Pericardium fibroblast (primary cell): ENCODE measurements at places on chromosomes 16 and 17. TPM values are rescaled to one million over a fixed set of nuclear protein-coding genes. Genes with fewer than 3 reads are reported as not detected.

SLC5A10 gene
- total RNA-seq = not detected in 2 replicates

IL34 gene
- 0.23 and 0.68 TPM in 2 replicates for total RNA-seq

DHRS7C gene
- total RNA-seq = not detected in 2 replicates

XAF1 gene
- total RNA-seq = 9.8 and 14.6 TPM in 2 replicates

PRSS53 gene
- 0.58 and 1.2 TPM in 2 replicates for total RNA-seq

ARMC5 gene
- total RNA-seq = 10.0 and 16.2 TPM in 2 replicates

WWP2 gene
- 11.2 and 15.2 TPM in 2 replicates for total RNA-seq

FA2H gene
- not detected in 2 replicates for total RNA-seq

SLFN12 gene
- 11.5 and 15.2 TPM in 2 replicates for total RNA-seq

CLEC3A gene
- total RNA-seq = not detected in 2 replicates

FBF1 gene
- total RNA-seq = 4.9 and 6.8 TPM in 2 replicates

OSGIN1 gene
- total RNA-seq = 2.1 and 3.1 TPM in 2 replicates

TNFRSF17 gene
- not detected in 2 replicates for total RNA-seq

AIPL1 gene
- total RNA-seq = not detected in 2 replicates

ZNF624 gene
- 1.9 and 2.2 TPM in 2 replicates for total RNA-seq

PLLP gene
- total RNA-seq = 0.17 and 2.1 TPM in 2 replicates

CPHXL2 gene
- total RNA-seq = not detected in 2 replicates

HIGD1B gene
- not detected in 2 replicates for total RNA-seq

CRHR1 gene
- not detected in 2 replicates for total RNA-seq

NOXO1 gene
- total RNA-seq = 2.1 TPM in 1 of 2 replicates, not detected in the other

KRTAP2-1 gene
- not detected in 2 replicates for total RNA-seq

RAD51C gene
- 17.5 and 19.6 TPM in 2 replicates for total RNA-seq

ZSWIM7 gene
- total RNA-seq = 4.3 and 13.0 TPM in 2 replicates

PHOSPHO1 gene
- 0.12 TPM in 1 of 2 replicates, not detected in the other for total RNA-seq

MPP2 gene
- total RNA-seq = 2.6 TPM in 2 replicates

NTN1 gene
- total RNA-seq = 0.23 and 0.85 TPM in 2 replicates

CHST4 gene
- total RNA-seq = not detected in 2 replicates

KCNH4 gene
- total RNA-seq = not detected in 2 replicates

WFDC1 gene
- 2.5 TPM in 1 of 2 replicates, not detected in the other for total RNA-seq

GNAO1 gene
- under 0.01 and 0.34 TPM in 2 replicates for total RNA-seq

RNF157 gene
- total RNA-seq = 0.12 and 0.34 TPM in 2 replicates

CTRB2 gene
- not detected in 2 replicates for total RNA-seq

SDR42E2 gene
- total RNA-seq = not detected in 2 replicates

KCNJ18 gene
- not detected in 2 replicates for total RNA-seq

RHBDL1 gene
- total RNA-seq = 0.58 and 4.4 TPM in 2 replicates

FNDC8 gene
- not detected in 2 replicates for total RNA-seq

C17orf100 gene
- total RNA-seq = 0.26 and 2.9 TPM in 2 replicates

DBF4B gene
- total RNA-seq = 1.0 and 1.5 TPM in 2 replicates

OTOP3 gene
- total RNA-seq = not detected in 2 replicates

RTN4RL1 gene
- 0.58 and 2.9 TPM in 2 replicates for total RNA-seq

CACNG3 gene
- total RNA-seq = not detected in 2 replicates

SLC16A6 gene
- 0.26 TPM in 1 of 2 replicates, not detected in the other for total RNA-seq

ATP2A1 gene
- 0.12 and 0.17 TPM in 2 replicates for total RNA-seq

HAPSTR1 gene
- 36.2 and 46.3 TPM in 2 replicates for total RNA-seq

NPIPA7 gene
- total RNA-seq = 1.9 and 6.3 TPM in 2 replicates

SYCE1L gene
- total RNA-seq = 8.2 TPM in 1 of 2 replicates, not detected in the other

SSTR5 gene
- not detected in 2 replicates for total RNA-seq

PTX4 gene
- 1.9 TPM in 1 of 2 replicates, not detected in the other for total RNA-seq
